ENCODE measurements at places on chromosomes 2 and 18. TPM values are rescaled to one million over a fixed set of nuclear protein-coding genes. Genes with fewer than 3 reads are reported as not detected.

The MDH1B gene
- 2.5 TPM for total RNA-seq

The CAB39 gene
- total RNA-seq = 149 TPM

The GCG gene
- total RNA-seq = not detected

The CHRNG gene
- 0.16 TPM for total RNA-seq

The SERPINE2 gene
- total RNA-seq = 43.8 TPM

The ZNF804A gene
- total RNA-seq = 15.6 TPM

The SIX2 gene
- 0.16 TPM for total RNA-seq

The TMEM17 gene
- 6.4 TPM for total RNA-seq

The CPLX4 gene
- total RNA-seq = not detected

The EGR4 gene
- not detected for total RNA-seq

The LRPPRC gene
- total RNA-seq = 108 TPM

The ZBTB7C gene
- 0.78 TPM for total RNA-seq

The ZSWIM2 gene
- 1.2 TPM for total RNA-seq

The UPP2 gene
- total RNA-seq = 1.7 TPM

The IL18RAP gene
- total RNA-seq = 0.16 TPM

The SPEG gene
- 14.2 TPM for total RNA-seq

The ABCB11 gene
- 0.16 TPM for total RNA-seq

The IL1RN gene
- not detected for total RNA-seq

The IL36B gene
- total RNA-seq = not detected

The YPEL5 gene
- total RNA-seq = 125 TPM

The AMER3 gene
- 32.8 TPM for total RNA-seq

The SLC4A3 gene
- 32.1 TPM for total RNA-seq

The CRYGC gene
- not detected for total RNA-seq

The NEURL3 gene
- total RNA-seq = 0.16 TPM

The DYNAP gene
- not detected for total RNA-seq

The CROCC2 gene
- total RNA-seq = under 0.01 TPM

The NTSR2 gene
- 0.31 TPM for total RNA-seq

Measured in occipital lobe (tissue), 3 donors.